GM18507 (cell line): ENCODE measurements at places on chromosomes 2 and 18.

GRCh38 chr2:234421-234820 is 29.4 kb downstream of the SH3YL1 start:
- DNase-seq: no peak

DNA sequence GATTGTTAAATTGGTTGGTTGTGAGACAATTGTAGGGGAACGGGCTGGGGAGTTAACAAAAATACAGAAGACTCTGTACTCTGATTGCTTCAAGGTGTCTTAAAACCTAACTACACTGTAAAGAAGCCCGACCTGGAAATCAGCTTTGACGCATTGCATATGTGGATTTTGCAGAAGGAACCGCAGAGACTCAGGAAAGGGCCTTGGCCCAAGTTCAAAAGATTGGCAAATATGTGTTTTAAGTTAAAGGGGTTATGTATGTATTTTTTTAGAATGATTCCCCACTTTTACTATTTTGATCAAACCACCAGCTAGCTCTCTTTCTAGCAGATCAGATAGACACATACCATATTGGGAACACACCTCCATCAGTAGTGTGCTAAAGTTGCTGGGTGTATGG is 18.0 kb upstream of the EDAR start:
- no peak for DNase-seq

GRCh38 chr2:51031021-51031780 is 731 bp downstream of the NRXN1 start:
- no peak for DNase-seq

GRCh38 chr2:173537694-173538093 is 183.0 kb downstream of the CDCA7 start:
- no peak for DNase-seq

GRCh38 chr2:118554616-118555015 is 292.8 kb downstream of the EN1 start:
- no peak for DNase-seq

DNA sequence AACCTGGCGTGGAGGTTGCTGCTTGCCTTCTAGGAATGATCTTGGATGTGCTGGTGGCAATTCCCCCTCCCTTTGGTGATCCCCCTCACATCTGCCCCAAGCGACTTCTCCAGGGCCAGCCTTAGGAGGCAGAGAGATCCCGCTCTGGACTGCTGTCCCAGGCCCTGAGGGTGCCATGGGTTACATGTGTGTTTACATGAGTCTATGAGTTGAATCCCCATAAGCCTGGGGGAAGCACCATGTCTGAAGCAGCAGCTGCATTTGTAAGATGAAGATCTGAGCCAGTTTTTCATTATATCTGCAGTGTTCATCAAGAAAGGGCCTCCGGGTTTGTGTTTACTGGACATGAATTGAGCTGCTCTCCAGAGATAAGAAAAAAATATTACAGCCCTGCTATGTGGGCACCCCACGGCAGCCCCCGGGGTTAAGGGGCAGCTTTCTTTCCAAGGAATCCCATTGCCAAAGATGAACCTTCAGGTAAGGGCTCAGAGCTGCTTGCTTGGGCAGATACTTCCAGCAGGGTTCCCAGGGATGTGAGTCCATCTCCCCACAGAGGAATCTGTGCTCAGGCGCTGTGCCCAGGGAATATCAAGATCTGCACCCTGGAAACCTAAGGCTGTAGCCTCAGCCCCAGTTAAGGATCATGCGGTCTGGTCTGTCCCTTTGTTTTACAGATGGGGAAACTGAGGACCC is 46.0 kb downstream of the MRPS5 start:
- DNase-seq: no peak

DNA sequence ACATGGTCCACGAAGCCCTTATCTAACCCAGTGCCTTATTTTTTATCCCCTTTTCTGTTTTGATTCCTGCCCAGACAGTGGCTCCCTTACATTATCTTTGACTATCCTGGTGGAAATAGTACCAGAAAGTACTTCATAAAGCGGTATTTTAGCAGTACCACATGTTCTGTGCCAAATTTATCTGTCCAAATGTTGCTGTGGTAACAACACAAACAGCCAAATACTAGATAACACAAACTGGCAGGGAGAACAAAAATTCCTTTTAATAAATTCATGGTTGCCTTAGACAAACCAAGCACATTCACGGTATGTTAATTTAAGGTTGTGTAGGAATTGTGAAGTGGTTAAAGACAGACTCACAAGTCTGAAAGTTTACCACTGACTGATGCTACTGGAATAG is 187.9 kb upstream of the LHCGR start:
- no peak for DNase-seq

- DNase-seq: no peak
Observed at GRCh38 chr2:195498176-195498575, 158.8 kb upstream of the SLC39A10 start.

DNA sequence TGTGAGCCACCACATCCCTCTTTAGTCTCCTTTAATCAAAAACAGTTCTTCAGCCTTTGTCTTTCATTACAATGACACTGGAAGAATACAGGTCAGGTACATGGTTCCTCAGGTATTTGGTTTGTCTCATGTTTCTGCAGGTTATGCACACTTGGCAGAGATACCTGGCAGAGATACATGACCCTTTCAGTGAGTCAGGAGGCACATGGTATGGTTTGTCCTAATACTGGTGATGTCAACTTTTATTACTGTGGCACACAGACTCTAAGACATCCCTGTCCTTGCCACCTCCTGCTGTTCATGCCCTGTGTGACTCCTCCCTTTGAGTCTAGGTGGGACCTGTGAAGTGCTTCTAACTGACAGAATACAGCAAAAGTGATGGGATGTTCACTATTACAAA is 58.4 kb downstream of the SPIRE1 start:
- no peak for DNase-seq

DNA sequence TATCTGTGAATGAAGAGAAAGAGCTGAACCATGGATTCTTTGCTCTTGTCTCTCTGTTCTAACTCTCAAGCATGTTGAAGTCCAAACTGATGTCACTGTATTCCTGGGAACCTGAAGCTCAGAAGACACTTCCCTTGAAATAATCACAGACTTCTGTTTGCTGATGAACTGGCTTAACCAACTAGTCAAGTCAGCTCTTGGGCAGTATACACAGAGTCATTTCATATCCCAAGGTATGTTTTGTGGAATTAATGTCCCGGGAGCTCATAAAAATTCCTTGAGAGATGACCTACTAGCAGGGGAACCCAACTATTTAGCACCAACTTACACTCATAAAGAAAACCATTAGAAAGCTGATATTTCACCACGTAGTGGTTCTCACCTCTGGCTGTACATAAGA is 156.6 kb downstream of the NR4A2 start:
- DNase-seq: no peak

GRCh38 chr2:54209379-54209778 is 46.6 kb downstream of the TSPYL6 start:
- no peak for DNase-seq

- DNase-seq: no peak
Observed at GRCh38 chr2:211477537-211478275, 921.3 kb downstream of the CPS1 start.

DNA sequence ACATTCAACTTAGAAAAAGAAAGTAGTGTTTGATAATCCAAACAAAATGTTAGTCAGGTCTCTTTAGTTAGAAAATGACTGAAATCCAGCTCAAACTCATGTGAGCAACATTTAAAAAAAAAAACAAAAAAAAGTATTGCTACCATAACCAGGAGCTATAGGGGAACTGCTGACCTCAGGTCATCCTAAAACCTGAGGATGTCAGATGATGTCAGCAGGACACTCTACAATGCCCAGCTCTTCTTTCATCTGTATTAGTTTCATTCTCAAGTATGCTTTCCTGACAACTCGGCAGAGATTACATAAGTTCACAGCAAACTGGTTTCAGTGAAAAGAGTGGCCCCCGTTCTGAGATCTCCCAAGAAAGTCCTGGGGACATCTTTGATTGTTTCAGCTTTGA is 4.2 kb upstream of the ESCO1 start:
- no peak for DNase-seq

DNA sequence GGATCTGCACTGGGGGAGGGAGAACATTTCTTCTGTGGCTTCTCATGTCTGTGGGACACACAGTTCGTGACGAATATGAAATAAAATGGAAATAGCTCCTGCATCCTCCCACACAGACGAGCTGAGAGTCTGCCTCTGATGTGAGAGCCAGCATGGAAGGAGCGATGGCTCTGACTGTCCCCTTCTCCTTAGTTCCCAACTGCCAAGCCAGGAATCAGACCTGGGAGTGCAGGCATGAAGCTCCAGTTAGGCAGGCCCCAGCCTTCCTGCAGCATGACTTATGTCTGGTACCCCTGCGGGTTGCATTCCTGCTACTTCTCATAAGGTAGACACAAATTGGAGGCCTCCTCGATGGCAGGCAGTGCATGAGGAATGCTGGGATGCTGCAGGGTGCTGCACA is 56.2 kb downstream of the PRKCE start:
- no peak for DNase-seq

DNA sequence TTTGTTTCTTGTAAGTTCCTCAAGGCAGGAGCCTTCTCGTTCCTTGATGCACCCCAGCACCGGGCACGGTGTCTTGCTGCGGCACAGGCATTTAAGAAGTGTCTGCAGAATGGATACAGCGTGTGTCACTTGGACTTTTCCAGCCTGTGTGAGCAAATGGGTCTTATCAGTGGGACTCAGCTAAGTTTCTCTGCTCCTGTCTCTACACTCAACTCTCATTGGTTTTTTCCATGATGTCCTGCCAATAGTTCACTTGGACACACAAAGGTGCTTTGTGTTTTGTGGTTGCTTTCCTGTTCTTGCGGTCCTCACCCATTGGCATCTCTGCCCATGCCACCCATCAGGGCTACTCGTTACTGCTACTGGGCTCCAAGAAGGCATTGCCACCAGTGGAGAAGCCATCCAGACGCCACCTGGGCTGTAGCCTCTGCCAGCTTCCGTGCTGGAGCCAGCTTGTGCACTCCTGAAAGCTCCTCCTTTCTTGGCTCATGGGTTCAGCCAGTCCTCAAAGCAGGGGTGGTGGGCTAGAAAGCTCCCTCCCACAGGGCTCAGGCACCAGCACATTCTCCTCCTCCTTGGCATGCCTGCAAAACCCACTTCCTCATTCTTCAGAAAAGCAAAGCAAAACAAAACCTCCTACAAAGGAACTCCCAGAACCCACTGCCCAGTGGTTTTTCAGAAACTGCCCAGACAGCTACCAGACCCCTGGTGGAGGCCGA is 41.4 kb downstream of the IL1R2 start:
- DNase-seq: no peak

GRCh38 chr2:233993461-233993860 is 57.0 kb upstream of the SPP2 start:
- no peak for DNase-seq

GRCh38 chr18:26228562-26229260 is 2.5 kb downstream of the TAF4B start:
- no peak for DNase-seq

DNA sequence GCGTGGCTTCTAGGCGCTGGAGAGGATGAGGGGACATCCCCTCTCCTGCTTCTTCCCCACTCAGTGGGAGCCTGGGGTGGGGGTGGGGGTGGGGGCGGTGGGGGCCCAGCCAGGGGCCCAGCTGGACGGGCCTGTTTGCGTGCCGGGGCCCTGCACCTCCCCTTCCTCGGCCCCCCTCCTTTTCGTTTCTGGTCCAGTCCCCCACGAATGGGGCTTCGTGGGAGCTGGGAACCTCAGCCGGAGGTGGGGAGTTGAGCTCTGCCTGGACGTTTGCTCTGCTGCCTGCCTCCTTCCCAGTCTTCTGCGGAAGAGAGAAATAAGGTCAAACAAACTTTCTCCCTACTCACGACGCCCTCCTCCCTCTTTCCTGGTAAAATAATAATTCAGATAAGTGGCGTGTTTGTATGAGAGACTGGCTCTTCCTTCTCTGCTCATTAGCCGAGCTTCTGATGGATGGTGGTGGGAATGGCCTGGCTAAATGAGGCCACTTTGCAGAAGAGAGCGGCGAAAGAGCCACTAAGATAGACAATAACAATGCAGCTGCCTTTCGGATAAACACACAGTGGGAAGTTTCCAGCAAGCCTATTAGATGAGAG is 782 bp downstream of the MTA3 start:
- no peak for DNase-seq

DNA sequence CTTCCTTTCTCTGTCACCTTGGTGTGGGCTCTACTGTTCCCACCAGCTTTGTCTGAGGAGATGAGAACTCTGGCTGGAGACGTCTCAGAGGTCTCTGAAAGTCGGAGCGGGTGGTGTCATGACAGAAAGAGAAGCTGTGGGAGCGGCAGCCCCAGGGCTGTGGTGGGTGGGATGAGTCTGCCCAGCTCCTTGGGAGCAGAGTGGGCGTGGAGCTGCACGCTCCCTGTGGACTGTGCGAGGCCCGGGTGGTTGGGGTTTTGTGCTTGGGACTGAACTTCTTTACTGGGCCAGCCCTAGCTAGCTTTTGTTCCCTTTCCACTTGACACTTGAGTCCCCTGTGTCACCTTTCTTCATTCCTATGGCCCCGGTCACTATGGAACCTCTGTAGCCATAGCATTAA is 10.4 kb downstream of the TOGARAM2 start:
- DNase-seq: no peak

DNA sequence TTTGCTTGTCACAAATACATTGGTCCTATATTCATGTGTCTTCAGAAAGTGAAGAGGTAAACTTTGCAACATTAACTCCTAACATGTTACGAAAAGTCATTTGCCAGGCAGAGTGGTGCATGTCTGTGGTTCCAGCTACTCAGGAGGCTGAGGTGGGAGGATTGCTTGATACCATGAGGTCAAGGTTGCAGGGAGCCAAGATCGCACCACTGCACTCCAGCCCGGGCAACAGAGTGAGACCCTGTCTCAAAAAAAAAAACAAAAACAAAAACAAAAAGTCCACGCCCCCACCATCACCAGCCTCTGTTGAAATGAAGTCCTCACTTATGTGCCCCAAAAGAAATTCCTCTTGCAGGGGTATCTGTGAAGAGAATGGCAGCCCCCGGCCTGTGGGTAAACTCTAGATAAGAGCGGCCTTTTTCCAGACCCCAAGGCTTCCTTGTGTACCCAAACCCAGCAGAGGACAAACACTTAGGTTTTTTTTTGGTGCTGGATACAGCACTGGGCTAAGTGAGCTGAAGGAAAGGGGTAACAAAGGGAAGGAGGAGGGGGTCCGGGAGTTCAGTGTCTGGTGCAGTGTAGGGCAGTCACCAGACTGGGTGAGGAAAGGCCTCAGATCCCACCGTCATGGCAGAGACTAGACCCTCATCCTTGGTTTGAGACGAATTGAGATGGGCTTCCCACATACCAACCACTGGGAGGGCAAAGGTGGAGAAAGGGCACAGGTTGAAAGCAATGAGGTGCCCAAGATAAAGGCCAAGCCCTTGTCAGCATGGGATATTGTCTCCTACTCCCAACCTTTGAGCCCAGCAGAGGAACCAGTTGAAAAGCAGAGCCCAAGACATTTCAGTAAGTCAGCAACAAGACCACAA is 19.2 kb downstream of the HSPD1 start:
- DNase-seq: no peak

- DNase-seq: peak; percentile 17
Observed at GRCh38 chr18:55376387-55376786, 211.6 kb downstream of the TCF4 start.
